ENCODE measurements at places on chromosomes 7 and 10.

- DNase-seq, result no peak
Observed at GRCh38 chr10:79269443-79269842, 77.8 kb upstream of the PPIF start.

DNA sequence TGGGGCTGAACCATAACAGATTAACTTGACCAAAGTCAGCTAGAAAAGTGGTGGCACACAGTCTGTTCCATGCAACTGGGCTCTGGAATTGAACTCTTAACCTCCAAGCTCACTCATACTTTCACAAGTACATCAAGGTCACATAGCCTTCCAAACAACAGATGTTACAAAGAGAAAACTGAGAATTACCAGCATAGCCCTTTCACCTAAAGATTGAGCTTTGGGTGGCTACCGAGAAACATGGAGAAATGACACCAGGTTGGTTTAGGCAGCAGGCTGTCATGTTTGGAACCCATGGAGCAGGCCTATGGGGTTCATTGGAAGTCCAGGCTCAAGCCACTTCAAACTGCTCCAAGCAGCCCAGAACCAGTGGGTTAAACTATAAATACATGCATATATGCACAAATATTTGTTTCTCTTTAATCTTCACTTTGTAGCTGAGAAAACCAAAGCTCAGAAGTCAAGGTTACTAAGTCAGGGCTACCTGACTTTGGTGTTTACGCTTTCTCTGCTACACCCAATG is 59.1 kb downstream of the MALSU1 start:
- no peak for DNase-seq

DNA sequence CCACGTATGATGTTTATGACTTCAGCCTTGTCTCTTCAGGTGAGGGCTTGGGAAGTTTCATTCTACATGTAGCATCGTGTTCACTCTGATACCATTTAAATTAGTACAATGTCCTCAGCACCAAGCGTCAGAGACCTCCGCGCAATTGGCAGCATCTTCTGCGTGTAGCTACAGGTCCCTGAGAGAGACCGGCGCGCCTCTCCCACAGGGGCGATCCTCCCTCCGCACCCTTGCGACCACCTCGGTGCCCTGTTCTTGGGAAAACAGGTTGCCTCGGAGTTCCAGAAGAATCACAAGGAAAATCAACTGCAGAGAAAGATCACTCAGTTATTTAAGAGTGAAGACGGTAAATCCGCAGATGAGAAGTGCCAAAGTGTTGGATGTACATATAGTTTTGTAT is 206.2 kb downstream of the GATA3 start:
- no peak for DNase-seq

GRCh38 chr7:130400120-130400572 is 19.9 kb downstream of the CPA1 start:
- no peak for DNase-seq

DNA sequence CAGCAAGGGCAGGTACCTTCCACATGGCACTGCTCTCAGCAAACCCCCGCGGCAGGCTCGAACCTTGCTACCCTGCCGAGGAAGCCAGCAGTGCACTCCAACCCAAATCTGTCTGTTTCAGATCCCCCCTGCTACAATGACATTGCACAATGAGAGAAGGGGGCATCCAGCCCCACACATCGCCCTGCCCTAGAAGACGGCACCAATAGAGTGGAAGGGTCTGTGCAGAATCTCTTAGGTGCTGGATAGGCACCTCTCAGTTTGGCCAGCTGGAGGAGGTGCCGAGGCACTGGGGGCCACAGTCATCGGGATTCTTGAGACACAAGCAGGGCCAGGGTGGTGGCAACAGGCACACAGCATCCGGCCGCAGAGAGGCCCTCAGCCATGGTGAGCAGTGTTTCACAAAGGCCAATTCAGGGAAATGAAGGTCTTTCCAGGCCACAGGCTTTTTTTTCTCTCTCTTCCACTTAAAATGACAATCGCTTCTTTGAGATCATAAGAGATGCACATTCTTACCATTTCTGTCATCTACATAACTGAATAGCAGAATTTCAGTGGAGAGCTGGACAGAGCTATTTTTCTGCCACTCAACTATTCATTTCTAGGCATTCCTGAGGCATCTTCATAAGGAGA is 281.3 kb downstream of the TNS3 start:
- DNase-seq, result no peak

- no peak for DNase-seq
Observed at GRCh38 chr10:18325889-18326531, 185.8 kb downstream of the CACNB2 start.

DNA sequence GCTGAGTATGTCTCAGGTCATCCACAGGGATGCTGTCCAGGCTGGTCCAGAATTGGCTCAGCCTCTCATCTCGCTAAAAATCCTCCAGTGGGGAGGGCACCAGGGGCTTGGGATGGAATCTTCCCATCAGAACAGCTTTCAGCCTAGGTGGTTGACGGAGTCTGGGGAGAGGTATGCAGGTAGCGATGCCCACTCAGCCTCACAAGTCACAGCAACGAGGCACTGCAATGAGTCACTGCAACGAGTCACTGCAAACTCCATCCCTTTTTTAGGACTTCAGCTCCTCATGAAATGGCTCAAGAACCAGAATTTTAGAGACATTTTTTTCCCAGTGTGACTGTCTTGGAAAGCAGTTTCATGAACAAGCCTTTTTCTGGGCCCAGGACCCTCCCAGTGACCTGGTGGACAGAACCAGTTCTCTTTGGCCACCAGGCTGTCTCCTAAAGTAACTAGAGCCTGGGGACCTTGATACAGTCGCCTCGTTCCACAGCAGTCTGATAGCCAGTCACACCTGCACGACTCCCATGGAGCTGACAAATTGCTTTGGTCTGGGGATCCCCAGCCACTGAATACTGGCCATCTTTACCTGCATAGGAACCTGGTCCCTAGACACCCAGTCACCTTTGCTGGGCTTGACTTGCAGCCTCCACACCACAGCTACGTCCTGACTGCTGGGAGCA is 41.3 kb upstream of the PPP2R2D start:
- DNase-seq, result no peak

- DNase-seq, result no peak
Observed at GRCh38 chr7:130962109-130962508, 228.1 kb upstream of the KLF14 start.

DNA sequence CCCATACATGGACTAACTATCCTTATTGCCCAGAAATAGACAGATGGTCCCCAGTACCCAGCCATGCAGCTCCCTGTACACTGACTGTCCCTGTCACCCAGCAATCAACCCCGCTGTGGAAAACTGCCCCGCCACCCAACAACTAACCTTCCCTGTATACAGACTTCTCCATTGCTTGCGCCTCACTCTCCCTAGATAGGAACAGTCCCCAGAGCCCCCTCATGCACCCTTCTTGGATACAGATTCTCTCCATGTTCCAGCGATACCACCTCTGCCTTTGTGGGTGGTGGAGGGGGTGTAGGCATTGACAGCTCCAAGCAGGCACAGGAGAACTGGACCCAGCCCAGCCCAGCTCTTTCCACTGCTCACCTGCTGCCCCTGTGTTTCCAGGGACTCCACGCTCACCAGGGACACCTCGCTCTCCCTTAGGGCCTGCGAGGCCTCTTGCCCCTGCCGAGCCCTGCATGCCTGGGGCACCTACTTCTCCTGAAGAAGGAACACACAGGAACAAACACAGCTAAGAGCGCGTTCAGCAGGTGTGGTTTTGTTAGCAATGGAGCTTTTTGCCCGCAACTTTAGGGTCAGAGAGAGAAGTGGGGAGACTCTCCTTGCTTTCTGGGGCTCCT is 7.2 kb downstream of the SFTPD start:
- no peak for DNase-seq

- DNase-seq, result no peak
Observed at GRCh38 chr10:124975977-124976514, 34.1 kb downstream of the ZRANB1 start.

GRCh38 chr10:129766611-129767550 is 197.2 kb downstream of the EBF3 start:
- DNase-seq, result no peak

DNA sequence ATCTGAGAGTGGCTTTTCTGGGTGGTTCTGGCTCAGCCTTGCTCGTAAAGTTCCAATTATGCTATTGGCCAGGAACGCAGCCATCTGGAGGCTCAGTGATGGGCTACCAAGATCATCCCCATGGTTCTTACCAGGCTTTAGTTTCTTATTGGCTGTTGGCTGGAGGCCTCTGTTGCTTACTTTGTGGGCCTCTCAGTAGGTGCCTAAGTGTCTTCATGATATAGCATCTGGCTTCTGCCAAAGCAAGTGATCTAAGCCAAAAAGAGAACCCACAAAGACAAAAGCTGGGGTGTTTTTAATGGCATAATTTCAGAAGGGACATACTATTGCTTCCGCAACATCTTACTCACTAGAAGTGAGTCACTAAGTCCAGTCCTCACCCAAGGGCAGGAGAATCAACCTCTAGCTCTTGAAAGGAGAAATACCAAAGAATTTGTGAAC is 132.0 kb upstream of the MDFIC start:
- DNase-seq, result no peak

DNA sequence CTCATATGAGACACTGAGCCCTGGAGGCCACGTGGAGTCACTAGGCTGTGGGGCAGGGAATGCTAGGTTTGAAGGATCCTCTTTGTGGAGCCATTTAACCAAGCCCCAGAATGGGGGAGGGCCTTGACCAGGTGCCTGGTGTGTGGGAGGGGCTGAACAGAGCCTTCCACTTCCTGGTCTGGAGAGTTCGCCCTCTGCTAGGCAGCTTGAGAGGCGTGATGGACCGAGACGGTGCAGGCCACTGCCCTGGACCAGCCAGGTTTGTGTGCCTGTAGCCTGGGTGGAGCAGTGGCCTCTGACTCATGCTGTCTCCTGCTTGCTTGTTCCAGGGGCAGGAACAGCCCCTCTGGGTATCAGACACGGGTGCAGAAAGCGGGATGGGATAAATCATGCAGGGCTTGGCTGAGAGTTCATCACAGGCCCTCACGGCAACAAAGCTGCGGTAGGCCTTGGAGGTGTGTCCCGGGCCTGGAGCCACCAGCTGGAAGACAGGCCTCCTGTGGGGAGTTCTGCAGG is 27.4 kb downstream of the ADAMTS14 start:
- DNase-seq, result no peak

GRCh38 chr10:70617798-70618568 is 15.4 kb upstream of the PRF1 start:
- DNase-seq, result no peak

DNA sequence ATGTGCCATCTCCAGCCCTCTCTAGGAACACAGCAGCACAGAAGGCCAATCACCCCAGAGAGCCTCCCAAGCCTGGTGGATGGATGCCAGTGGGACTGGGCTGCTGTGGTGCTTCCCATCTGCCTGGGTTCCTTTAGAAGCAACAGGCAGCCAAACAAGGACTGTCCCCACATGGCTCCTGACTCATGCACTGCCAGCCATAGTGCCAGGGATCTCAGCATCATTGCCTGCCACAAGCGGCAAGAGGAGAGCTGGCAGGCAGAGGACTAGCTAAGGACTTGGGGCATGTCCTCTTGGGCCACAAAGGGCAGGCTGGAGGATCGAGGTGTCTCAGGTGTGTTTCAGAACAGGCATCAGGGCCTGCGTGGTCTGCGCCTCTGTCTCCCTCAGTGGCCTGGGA is 23.4 kb upstream of the FIGNL1 start:
- DNase-seq, result no peak

DNA sequence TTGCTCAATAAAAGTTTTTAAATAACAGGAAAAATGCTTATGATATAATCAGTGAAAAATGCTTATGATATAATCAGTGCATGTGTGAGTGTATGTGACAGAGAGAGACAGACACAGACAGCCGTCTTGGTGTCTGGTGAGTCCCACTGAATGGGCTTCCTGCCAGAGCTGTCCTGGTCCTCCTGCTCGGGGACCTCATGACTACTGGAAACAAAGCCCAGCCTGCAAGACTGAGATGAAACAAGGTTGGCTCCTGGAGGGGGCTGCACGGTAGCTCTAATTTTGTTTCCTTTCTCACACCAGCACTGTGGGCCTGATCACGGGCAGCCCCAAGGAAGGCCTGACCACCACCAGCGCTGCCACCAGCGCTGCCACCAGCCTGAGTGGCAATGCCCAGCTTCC is 57.3 kb downstream of the NRP1 start:
- no peak for DNase-seq

- no peak for DNase-seq
Observed at GRCh38 chr10:11810313-11810766, 12.8 kb upstream of the PROSER2 start.

- DNase-seq, result no peak
Observed at GRCh38 chr10:43353495-43354329, 17.7 kb upstream of the FXYD4 start.

DNA sequence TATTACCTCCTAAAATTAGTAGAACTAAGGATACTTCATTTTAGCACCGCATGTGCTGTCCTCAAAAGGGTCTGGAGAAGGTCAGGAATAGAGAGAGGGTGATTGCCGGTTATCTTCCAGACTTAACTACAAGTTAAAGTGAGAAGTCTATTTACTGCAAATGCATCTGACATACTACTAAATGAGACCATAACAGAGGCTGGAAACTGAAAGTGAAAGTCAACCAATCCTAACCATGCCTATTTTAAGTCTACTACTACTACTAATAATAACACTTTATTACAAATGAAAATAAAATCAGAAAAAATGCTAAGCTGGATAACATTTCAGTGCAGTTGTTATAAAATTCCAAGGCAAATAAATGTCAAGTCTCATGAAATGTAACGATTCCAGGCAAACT is 244.7 kb downstream of the KIF20B start:
- DNase-seq, result no peak

DNA sequence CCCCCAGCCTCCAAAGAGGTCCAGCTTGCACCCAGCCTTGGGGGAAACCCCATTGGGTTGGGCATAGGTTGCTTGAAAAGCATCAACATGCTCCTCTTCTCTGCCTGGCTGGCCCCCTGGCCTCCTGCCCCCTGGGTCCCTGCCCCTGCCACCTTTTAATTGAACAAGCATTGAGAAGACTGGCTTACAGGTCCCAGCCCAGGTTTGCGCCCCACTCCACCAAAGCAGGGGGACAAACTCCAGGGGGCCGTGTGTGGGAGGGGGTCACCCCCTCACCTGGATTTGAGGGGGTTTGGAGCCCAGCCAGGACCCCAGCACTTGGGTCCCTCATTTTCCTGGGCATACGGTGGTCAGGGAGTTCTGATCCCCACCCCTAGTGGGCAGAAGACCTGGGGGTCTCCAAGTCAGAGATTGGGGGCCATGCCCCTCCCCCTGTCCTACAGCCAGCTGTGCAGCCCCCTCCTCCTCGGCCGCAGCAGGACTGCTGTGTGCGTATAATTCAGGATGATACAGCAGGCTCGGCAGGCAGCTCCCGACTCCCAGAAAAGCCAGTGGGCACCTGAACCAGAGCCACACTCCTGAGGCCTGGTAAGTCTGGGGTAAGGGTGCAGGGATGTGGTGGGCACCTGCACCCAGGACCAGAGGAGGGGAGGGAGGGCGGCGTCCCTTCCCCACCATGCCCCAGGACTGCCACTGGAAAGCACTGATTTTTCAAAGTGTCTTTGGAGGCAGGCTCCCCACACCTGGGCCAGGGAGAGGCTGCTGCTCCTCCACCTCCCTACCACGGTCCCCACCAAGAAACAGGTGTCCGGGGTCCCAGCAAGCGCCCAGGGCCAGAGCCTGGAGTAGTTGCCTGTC is 1.7 kb downstream of the ELFN1 start:
- no peak for DNase-seq

- no peak for DNase-seq
Observed at GRCh38 chr7:107173691-107174406, 5.0 kb downstream of the HBP1 start.

- no peak for DNase-seq
Observed at GRCh38 chr10:131812736-131813604, 87.8 kb upstream of the PPP2R2D start.
